Posterior cingulate gyrus (tissue), 11 donors: ENCODE measurements at places on chromosomes 4 and X.

- no peak for DNase-seq
Observed at GRCh38 chrX:114932550-114932949, 84.9 kb downstream of the IL13RA2 start.

DNA sequence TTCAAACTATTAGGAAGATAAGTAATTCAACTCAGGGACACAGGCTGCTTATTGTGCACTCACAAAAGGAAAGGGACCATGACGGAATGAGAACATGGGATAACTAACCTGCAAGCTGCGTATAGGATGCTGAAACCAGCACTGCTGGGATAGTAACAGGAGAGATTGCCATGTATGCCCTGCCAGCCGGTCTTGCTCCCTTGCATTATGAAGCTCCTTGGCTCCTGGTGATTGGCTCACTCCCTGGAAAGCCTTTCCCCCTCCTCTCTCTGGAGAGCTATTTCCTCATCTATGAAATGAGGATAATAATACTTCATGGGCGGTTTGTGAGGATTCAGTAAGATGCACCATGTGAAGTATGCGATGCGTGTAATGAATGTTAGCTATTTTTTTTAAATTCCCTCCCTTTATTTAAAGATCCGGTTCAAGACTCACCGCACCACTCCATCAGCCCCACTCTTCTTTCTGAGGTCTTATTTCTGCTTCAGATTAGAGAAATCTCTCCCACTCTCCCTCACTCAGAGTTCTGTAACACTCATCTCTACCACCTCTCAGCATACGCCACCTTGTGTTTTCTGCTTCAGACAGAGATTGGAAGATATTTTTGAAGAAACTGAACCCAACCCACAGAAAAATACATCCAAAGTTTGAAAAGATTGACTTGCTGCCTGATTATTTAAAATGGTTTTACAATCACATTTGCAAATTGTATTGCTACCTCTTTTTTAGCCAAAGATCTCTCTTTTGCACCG lies 18.4 kb downstream of the MSMO1 start:
- no peak for DNase-seq

- DNase-seq: no peak
Observed at GRCh38 chr4:169039251-169039954, 29.3 kb upstream of the CBR4 start.

GRCh38 chrX:13177921-13178566 lies 133.6 kb upstream of the FAM9C start:
- no peak for DNase-seq

DNA sequence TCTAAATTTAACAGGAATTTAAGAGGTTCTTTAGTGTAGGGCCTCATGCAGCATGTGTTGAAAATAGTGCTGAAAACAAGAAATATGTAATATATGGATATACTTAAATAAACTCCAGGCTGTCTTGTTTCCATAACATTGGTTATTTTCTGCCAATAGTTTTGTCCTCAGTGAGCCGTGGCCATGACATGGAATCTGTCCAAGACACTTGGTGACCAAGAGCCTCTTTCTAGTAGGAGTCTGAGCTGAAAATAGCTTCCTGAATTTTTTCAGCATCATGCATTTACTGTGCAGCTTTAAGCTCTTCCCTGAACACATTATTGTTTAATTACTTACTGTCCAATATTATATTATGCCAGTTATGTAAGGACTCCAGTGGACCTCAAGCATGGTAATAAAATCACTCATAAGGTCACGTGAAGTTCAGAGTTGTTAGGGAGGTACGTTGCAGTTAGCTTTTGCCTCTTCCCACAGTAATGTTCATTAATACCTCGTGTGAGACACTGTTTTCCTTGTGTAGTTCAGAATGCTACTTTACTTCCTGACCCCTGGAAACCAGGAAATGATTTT lies 488.2 kb downstream of the GRID2 start:
- no peak for DNase-seq

GRCh38 chr4:169582203-169582602 lies 30.2 kb downstream of the NEK1 start:
- DNase-seq: no peak

GRCh38 chr4:88522702-88523324 lies 763 bp downstream of the PYURF start:
- no peak for DNase-seq

- no peak for DNase-seq
Observed at GRCh38 chr4:160286051-160286450, 1183.2 kb downstream of the RAPGEF2 start.

DNA sequence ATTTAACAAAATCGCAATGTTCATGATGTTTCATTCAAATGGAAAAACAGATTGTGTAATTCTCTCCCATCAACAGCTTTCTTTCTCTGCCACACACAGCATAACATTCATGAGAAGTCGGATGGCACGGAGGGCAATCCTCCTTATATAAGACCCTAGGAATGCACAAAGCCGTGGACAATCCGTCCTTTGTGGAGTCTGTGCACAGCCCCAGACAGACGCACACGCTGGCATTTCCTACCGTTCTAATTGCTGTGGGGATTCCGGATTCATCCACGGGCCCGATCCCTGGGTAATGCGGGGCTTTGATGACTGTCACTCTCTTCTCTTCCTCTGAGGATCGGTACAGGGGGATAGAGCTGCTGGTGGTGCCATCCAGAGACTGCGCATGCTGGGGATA lies 121.9 kb upstream of the PDLIM3 start:
- DNase-seq: no peak

GRCh38 chr4:71303850-71304249 lies 35.0 kb upstream of the SLC4A4 start:
- DNase-seq: no peak

- no peak for DNase-seq
Observed at GRCh38 chr4:24769571-24769970, 25.8 kb upstream of the SOD3 start.

DNA sequence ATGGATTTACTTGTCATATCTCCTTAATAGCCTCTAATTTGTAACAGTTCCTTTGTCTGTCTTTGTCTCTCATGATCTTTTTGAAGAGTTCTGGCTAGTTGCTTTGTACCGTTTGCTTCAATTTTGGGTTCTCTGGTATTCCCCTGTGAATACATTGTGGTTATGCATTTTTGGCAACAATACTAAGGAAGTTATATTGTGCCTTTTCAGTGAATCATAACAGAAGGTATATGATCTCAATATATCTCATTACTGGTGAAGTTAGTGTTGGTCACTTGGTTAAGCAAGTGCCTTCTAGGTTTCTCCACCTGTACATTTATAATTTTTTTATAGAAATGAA lies 48.6 kb downstream of the DCLK2 start:
- DNase-seq: no peak

DNA sequence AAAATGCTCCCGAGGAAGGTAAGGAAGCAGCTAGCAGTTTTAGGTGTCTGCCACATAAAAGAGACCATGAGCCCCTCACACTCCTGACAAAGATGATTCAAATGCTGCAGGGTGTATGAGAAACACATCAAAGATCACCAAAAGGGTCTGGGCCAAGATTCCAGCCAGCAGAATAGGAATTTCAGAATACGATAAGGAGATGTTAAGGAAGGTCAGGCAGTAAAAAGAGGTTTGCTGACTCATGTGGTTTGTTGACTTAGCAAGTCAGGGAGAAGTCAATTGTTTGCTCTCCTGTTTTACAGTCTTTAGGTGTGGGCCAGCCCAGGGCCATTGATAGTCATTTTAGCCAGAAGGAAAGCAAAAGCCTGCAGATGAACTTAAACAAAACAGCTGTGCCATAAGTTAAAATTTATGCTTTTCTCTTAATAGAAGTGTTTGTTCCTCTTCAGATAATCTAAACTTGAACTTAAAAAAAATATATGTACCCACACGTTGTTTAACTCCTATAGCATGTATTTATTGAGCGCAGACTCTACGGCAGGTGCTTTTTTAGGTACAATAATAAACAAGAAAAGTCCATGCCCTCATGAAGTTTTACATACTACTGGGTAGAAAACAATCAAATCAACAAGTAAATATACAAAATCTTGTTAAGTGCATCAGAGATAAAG lies 115.6 kb downstream of the CAMK2D start:
- no peak for DNase-seq

DNA sequence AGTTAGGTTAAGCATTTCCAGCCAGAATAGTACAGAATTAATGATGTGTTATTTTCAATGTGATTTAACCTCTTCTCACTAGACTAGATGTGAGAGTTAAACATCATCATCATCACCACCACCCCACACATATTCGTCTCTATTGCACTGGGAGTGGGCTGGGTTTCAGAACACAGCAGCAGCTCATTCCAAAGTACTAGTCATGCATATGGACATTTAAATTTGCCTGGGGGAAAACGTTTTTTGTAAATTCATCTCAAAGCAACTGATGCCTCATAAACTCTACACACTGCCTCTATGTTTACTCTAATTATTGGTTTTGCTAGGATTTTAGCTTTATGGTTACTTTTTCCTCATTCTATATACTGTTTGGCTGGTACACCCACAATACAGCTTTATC lies 509.1 kb downstream of the PPP4R3C start:
- no peak for DNase-seq

DNA sequence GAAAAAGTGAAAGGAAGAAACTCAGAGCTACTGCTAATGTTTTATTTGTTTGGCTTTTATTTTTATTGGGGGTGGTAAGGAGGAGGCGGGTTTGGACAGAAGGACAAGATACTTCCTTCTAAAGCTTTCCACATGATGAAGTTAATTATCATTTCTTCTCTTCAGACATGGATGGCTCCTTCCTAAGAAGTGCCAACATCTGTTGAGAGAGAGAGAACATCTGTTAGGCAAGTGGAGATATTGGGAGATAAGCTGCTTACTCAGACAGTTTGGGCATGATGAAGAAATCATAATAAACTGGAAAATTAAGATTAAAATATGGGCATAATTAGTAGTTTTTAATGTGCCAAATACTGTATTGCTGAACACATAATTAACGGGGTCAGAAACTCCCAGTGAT lies 535.7 kb upstream of the INTU start:
- DNase-seq: no peak

- no peak for DNase-seq
Observed at GRCh38 chr4:52107336-52107735, 56.2 kb downstream of the SPATA18 start.

GRCh38 chr4:187786190-187786589 lies 209.4 kb upstream of the ZFP42 start:
- DNase-seq: no peak

DNA sequence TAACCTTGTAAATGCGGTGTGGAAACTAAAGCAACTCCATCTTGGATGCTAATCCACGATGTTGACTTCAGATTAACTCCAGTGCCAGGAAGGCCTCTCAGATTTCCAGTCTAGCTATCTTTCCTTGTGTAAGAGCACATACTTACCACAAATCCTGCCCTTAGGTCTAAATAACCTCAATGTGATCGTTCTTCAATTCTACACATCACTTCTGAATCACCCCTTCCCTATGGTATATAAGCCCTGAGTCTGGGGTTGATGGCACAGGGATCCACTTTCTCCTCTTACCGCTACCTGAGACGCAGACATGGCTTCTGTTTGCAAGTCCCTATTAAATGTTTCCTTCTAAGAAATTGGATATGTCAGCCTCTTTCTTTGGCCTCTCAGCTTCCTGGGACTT lies 17.5 kb upstream of the ZNF41 start:
- no peak for DNase-seq

GRCh38 chrX:114532111-114532805 lies 51.6 kb upstream of the HTR2C start:
- no peak for DNase-seq

GRCh38 chrX:20309806-20310205 lies 43.1 kb upstream of the RPS6KA3 start:
- no peak for DNase-seq
